ENCODE measurements at places on chromosomes 7 and 10. TPM values are rescaled to one million over a fixed set of nuclear protein-coding genes. Genes with fewer than 3 reads are reported as not detected.

The CCDC126 gene
- 3.6 TPM for total RNA-seq

The HIP1 gene
- 24.5 TPM for total RNA-seq

The WDR86 gene
- total RNA-seq, result 0.11 TPM

The AKR1D1 gene
- total RNA-seq, result not detected

The ANK3 gene
- 1.4 TPM for total RNA-seq

The SPDYE16 gene
- not detected for total RNA-seq

The MRC1 gene
- not detected for total RNA-seq

The CYP3A5 gene
- 1.9 TPM for total RNA-seq

The ZNF316 gene
- total RNA-seq, result 13.6 TPM

The HMX2 gene
- 0.23 TPM for total RNA-seq

The NPFFR1 gene
- total RNA-seq, result not detected

The ABCC2 gene
- 142 TPM for total RNA-seq

The RBM28 gene
- total RNA-seq, result 56.8 TPM

The MET gene
- total RNA-seq, result 84.4 TPM

The TPST1 gene
- 5.7 TPM for total RNA-seq

The CAMK2G gene
- 20.8 TPM for total RNA-seq

The CREB5 gene
- 3.6 TPM for total RNA-seq

The ADCY1 gene
- 2.0 TPM for total RNA-seq

The PUS7 gene
- total RNA-seq, result 24.6 TPM

The PRPF18 gene
- 19.9 TPM for total RNA-seq

The HGF gene
- not detected for total RNA-seq

The PRSS1 gene
- not detected for total RNA-seq

The NKX1-2 gene
- total RNA-seq, result not detected

The PPP3CB gene
- total RNA-seq, result 16.3 TPM

The JCAD gene
- 17.8 TPM for total RNA-seq
